ENCODE measurements at places on chromosomes 11 and 22.

- DNase-seq, result no peak
Observed at GRCh38 chr11:72613977-72614376, 60.2 kb downstream of the PDE2A start.

DNA sequence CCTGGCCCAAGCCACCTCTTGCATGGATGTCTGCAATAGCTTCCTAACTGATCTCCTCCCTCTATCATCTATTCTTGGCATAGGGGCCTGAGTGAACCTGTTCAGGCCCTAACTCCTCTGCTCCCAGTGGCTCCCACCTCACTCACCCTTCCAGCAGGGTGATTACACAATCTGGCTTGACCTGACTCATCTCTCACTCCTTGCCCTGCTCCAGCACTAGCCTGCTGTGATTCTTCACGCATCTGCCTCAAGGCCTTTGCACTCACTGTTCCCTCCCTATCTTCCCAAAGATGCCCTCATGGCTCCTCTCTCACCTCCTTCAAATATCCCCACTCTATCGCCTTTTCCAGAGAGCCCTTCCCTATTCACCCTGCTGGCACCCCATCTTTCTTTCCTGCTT, 10.5 kb downstream of the SCN4B start:
- peak; percentile 31 for DNase-seq

- DNase-seq, result no peak
Observed at GRCh38 chr22:30718938-30719337, 24.3 kb downstream of the OSBP2 start.

- DNase-seq, result no peak
Observed at GRCh38 chr11:19827399-19828135, 114.9 kb downstream of the NAV2 start.

GRCh38 chr22:43289976-43290721, 53.0 kb downstream of the SCUBE1 start:
- no peak for DNase-seq

DNA sequence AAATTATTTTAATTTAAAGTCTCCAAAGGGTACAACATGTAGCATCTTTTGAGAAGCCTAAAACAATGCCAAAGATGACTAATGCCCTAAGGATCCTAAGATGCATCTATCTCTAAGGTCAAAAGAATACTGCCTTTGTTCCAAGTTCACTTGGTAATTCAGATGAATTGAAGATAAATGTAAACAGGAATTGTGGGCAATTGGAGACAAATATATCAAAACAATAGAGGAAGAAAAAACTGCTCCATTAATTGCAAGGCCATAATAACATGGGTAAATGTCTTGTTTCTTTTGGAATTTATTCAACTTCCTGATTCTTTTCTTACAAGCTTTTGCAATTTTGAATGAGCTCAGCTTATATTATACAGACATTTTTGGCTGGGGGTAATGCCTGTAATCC, 338.6 kb downstream of the TTC28 start:
- DNase-seq, result peak; percentile 7

DNA sequence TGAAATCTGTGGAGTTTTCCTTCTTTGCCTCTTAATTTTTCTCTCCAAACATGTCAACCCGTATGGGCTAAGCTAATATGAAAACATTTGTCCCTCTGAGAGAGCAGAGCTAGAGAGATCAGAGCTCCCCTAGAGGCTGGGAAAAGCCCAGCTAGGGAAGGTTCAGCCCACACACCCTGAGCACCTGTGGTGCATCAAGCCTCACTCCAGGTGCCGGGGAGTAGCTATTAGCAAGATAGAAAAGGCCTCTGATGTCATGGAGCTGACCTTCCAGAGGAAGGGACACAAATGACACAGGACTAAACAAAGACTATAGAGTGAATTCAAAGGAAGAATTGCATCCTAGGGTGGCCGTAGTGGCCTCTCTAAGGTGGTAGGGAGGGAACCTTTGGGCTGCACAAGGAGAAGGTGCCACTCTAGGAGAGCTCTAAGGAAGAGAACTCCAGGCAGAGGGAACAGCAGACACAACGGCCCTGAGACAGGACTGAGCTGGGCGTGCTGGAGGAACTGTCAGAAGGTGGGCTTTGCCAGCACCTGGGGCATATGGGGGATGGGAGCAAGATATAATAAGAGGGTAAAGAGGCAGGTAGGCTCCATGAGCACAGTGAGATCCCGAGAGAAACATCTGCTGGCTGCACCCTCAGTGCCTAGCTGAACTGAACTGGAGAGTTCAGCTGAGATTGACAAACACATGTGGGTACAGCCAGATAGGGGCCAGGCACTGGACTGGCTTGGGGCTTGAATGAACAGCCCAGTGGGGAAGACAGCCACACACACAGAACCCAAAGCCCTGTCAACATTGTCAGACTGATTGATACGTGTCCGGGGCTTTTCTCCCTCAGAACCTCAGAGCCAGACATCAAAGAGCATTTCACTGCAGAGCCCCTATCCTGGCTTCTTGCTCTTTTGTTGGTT, 65.5 kb upstream of the DRD2 start:
- DNase-seq, result no peak

- DNase-seq, result no peak
Observed at GRCh38 chr11:86999859-87000753, 37.6 kb upstream of the TMEM135 start.

- DNase-seq, result no peak
Observed at GRCh38 chr11:41461057-41461681, 1.7 kb upstream of the LRRC4C start.

DNA sequence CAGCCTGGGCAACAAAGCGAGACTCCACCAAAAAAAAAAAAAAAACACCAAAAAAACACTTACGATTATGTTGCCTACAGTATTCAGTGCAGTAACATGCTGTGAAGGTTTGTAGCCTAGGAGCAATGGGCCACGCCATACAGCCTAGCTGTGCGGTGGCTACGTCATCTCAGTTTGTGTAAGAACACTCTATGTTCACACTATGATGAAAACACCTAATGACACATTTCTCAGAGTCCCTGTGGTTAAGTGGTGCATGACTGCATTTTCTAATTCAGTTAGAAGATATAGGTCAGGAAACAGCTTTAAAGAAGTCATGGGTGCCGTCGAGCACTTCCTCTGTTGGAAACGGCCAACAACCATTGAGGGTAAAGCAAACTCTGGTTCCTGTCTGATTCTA, 75.7 kb upstream of the ANO1 start:
- no peak for DNase-seq

DNA sequence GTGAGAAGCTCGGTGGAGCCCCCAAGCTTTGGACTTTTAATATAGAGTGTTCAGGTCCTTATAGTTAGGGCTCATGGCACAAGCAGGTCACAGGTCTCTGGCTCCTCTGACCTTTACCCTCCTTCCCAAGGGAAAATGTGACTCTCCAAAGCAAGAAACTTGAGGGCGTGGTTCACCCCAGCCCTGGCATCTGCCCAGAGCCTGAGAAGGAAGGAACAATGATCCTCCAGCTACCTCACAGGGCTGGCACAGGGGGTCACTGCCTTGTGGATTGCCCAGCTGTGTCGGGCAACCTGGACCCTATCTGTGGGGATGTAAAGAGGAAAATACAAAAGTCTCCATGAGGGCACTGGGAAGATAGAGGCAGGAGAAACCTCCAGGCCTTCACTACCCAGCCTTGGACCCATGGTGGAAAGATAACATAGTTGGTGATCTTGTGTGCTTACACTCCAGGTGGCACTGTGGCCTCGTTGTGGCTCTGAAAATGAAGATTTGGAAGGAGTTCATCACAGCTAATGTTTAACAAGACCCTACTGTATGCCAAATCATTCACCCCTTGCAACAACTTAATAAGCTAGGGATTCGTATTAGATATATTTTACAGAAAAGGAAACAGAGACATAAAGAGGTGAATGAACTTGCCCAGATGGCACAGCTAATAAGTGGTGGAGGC, 3.8 kb upstream of the ZNF195 start:
- DNase-seq, result no peak

DNA sequence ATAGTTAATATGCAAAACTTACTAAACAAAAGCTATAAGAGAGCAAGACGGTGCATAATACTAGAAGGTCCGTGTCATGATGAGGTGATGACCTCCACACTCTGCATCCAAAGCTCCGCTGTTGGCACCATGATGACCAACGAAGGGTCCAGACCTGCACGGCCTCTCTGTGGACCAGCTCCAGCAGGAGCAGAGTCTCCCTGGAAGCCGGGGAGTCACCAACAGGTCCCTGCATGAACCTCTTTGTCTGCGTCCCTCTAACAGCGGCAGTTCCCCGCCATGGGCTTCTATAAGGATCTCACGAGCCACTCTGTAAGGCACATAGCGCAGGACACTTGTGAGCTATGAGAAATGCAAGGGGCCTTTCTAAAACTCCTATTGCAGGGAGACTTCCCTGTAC, 517.3 kb downstream of the BRD1 start:
- DNase-seq, result no peak

DNA sequence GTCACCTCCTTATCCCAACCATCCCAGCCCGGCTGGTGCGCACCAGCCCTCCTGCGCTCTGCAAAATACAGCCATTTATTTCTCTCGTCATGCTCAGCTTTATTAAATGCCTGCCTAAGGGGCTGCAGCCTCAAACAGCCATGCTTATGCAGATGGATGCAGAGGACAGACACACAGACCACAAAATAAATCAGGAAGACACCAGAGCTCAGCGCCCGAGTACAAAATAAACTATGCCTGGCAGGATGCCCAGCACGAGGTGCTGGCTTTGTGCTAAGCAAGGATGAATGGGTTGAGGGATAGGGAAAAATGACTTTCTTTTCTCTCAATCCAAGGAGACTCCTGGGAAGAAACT, 70.5 kb downstream of the RPUSD4 start:
- DNase-seq, result peak; percentile 41

GRCh38 chr11:12871788-12872321, 137.3 kb upstream of the RASSF10 start:
- no peak for DNase-seq

- DNase-seq, result peak; percentile 67
Observed at GRCh38 chr11:19499999-19500398, 212.6 kb upstream of the NAV2 start.

- peak; percentile 82 for DNase-seq
Observed at GRCh38 chr11:47797633-47798032, 30.5 kb upstream of the FNBP4 start.

- DNase-seq, result no peak
Observed at GRCh38 chr11:32003335-32003734, 87.5 kb upstream of the RCN1 start.

DNA sequence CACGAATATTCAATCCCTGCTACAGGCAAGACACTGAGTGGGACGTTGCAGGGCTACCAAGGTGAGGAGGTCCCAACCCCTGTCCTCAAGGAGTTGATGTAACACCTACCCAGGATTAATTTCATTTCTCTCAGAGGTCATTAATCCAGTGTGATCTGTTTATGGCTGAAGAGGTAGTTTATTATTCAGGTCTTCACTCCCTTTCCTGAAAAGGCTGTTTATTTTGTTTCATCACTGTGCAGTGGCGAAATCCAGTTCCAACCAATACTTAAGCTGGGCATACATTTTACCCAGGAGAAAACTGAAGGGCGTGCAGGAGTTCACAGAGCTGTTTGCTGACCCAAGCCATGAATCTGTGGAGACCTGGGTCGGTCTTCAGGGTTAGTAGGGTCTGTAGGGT, 2.7 kb upstream of the PTPRJ start:
- DNase-seq, result no peak

- no peak for DNase-seq
Observed at GRCh38 chr11:79434283-79434682, 6.5 kb downstream of the TENM4 start.

DNA sequence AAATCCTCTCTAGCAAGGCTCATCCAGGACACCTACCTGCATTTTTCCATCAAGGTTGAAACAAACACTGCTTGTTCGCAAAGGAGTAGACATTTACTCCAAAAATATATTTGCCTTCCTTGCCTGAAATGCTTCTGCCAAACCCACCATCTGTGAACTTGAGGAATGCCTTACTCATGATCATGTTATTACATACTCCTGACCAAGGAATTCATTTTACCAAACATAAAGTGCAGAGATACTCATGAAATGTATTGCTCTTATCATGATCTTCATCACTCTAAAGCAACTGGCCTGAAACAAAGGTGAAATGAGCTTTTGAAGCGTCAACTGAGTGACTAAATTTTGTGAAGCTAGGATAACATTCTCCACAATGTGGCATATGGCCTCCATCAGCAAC, 243.1 kb upstream of the CCDC179 start:
- DNase-seq, result peak; percentile 8

- DNase-seq, result peak; percentile 68
Observed at GRCh38 chr11:92929246-92929645, 40.2 kb upstream of the MTNR1B start.

DNA sequence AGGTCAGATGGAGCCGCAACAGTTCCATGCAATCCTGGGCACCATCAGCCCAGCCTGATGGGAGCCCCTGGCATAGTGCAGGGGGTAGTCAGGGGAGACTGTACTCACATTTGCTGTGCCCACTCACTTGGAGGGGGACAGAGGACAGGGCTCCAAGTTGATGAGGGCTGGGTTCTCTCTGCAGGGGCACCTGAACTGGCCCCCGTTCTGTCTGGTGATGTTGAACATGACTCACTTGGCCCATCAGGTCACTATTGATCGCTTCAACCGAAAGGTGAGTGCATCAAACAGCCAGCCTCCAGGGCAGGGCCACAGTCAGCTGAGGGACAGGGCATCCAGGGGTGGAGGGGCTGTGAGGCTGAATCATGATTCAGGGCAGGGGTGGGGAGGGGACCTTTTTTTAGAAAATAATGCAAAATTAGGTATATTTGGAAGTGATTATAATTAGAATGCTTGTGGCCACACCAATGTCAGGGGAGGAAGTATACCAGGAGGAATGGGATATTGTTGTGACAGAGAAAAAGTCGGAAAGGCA, 66.4 kb downstream of the OTOG start:
- no peak for DNase-seq

- DNase-seq, result no peak
Observed at GRCh38 chr22:19678949-19679521, 35.3 kb upstream of the SEPTIN5 start.

- DNase-seq, result no peak
Observed at GRCh38 chr11:130194241-130195023, 34.9 kb downstream of the ST14 start.

DNA sequence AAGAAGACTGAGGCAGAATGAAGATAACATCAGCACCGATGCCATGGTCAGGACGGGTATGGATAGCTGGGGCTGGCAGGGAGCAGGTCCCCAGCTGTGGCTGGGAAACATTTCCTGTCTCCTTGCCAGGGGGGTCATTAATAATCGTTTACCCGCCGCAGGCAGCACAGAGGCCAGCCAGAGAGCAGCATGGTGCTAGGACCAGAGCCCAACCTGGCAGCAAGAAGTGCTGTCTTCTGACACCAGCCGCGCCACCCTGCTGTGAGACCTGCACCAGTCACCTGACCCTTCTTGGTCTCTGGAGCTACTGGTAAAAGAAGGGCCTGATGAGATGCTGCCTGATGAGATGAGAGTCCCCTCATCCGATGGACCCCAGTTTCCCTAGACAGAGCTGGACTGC, 36.3 kb downstream of the PDE2A start:
- no peak for DNase-seq

- no peak for DNase-seq
Observed at GRCh38 chr22:43669190-43669589, 142.9 kb downstream of the EFCAB6 start.

DNA sequence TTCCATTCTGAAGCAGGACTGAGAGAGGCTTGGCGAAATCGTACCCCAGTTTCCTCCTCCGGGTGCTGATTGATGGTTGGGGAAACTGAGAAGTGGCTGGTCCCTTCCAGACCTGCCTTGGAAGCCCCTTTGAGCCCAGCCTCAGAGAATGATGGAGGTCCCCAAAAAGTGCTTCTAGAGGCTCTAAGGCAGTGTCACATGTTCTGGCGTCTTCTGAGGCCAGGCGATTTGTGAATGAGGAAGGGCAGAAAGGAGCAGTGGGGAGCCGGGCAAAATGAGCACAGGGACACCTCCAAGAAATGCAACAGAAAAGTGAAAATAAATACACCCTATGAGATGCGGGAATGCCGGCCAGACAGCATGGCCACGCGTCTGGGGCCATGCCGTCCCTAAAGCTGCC, 1.0 kb upstream of the LIF start:
- no peak for DNase-seq
